ENCODE measurements at places on chromosomes 3 and 15.

DNA sequence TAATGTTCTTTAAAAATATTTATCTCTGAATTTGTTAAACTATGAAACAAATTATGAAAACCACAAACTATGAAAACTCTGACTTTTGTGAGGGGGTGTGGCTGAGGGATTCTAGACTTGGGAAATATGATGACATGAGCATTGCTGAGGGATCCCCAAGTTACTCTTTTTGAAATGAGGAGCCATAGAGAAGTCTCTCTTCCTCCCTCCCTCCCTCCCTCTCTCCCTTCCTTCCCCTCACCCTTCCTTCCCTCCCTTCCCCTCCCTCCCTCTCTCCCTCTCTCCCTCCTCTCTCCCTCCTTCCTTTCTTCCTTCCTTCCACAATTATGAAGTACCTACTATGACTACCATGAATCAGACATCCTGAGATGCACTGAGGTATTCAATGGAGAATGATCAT is 673.1 kb downstream of the ROBO1 start:
- DNase-seq: no peak

GRCh38 chr15:75214293-75215096 is 12.8 kb downstream of the C15orf39 start:
- no peak for DNase-seq

DNA sequence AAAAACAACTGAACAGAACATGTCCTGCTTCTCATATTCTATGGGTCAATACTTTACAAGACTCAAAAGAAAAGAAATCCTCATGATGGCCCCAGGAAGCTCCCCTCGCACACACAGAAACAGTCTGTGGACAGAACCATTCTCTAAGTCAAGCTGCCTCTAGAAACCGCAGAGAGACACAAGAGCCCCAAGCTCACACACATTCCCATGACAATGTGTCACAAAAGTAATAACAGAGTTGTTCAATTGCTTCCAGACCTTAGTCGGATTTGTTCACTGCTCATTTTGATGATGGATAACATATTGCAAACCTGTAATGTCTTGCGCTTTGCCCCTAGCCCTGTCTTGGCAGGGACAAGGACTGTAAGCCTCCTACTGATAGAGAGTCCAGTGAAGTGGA is 60.9 kb downstream of the UMPS start:
- no peak for DNase-seq

DNA sequence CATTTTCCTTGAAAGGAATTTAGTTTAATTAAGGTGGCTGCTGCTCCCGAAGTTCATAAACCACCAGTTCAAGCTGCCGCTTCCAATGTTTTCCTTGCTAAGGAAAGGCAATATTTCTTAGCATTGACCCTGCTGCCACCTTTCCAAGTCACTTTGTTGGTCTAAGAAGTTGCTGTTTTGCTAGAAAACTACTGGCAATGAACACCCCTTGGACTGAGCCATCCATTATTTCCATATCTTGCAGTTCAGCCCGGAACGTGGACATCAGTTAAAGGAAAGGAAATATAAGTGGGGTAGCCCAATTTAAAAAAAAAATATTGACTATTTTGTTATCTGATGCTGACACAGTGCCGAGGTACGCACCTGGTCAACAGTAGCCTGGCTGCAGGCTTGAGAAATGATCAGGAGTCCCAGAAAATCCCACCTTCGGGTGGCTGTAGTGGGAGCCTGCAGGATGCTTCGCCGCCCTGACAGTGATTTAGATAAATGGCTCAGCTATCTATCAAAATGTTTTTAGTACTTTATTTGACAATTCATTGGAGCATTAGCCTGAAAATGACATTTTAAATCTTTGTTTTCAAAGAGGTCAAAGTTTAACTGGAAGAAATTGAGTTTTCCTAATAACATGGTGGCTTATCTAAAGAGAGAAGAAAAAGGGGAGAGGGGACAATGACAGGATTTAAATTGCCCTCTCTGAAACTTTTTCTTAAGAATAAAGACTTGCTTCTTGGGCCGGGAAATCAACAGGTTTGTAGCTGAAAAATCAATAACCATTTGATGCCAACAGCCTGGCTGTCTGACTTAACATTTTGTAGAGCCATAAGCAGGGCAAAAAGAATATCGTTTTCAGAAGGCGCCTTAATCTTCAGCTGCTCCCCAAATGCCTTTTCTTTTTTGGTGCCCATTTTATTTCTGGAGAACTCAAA is 1.6 kb downstream of the RARB start:
- no peak for DNase-seq

- DNase-seq: no peak
Observed at GRCh38 chr3:196894557-196895295, 27.0 kb downstream of the SENP5 start.

- DNase-seq: no peak
Observed at GRCh38 chr3:151351219-151351618, 21.9 kb upstream of the P2RY13 start.

- no peak for DNase-seq
Observed at GRCh38 chr3:179452176-179452564, 900 bp upstream of the GNB4 start.

DNA sequence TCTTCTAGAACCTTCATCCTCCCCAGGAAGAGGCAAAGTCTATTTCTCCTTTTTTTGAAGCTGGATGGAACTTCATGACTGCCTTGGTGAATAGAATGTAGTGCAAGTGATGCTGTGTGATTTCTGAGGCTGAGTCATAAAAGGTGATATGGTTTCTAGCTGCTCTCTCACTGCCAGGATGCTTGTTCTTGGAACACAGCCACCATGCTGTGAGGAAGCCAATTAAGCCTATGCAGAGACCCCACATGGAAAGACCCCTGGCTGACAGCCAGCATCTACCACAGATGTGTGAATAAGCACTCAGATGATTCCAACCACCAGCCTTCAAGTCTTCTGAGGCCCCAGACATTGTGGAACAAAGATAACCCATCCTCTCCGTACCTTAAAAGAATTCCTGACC is 57.0 kb downstream of the ISL2 start:
- DNase-seq: no peak

DNA sequence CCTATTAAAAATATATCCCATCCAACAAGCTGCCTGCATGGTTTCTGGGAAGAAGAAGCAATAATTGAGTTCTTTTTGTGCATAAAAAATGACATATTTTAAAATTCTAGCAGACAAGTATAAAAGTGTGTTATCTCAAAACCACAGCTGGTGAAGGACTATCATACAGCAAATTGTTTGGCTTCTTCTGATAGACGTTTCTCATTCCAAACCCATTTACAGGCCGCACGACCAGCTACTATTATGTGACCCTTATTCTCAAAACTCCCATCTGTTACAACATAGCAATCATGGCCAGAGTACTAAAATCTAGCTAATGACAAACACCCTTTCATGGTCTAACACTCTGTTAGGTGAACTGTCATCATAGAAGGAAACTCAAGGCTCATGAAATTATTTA is 21.7 kb downstream of the ETFA start:
- DNase-seq: no peak

- DNase-seq: no peak
Observed at GRCh38 chr3:197592361-197593045, 36.7 kb upstream of the BDH1 start.

GRCh38 chr15:85423256-85423655 is 42.9 kb downstream of the AKAP13 start:
- DNase-seq: no peak

DNA sequence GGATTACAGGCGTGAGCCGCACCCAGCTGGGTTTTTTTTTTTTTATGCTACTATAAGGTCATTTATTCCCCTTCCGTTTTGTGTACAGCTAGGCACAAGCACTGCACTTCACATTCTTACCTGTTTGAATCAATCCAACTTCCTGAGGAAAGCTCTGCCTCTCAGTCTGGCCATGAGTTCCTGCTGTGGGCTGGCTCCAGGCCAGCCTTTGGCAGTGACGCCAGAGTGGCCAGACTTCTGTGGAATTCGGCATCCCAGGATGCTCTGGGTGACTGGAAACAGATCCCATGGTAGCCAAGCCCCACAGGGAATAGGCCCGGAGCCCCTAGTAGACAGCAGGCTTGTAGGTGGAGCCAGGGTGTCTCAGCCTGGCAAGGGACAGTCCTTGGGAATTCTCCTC is 21.5 kb upstream of the TIMP4 start:
- DNase-seq: no peak

DNA sequence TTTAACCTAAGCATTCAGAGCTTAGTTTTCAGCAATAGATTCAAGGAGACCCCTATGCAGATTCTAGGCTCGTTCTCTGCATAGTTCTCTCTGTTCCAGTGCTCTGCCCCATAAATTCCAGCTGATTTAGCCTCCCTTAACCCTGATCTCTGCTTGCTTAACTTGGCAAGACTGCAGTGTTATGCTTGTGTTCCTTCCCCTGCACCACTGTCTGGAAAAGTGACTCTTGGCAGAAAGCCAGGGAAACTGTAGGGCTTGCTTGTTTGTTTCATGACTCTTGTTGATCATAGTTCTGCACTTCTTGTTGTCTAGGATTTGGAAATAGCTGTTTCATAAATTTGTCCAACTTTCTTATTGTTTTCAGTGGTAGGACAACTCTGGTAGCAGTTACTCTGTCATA is 40.1 kb downstream of the ANAPC13 start:
- no peak for DNase-seq

DNA sequence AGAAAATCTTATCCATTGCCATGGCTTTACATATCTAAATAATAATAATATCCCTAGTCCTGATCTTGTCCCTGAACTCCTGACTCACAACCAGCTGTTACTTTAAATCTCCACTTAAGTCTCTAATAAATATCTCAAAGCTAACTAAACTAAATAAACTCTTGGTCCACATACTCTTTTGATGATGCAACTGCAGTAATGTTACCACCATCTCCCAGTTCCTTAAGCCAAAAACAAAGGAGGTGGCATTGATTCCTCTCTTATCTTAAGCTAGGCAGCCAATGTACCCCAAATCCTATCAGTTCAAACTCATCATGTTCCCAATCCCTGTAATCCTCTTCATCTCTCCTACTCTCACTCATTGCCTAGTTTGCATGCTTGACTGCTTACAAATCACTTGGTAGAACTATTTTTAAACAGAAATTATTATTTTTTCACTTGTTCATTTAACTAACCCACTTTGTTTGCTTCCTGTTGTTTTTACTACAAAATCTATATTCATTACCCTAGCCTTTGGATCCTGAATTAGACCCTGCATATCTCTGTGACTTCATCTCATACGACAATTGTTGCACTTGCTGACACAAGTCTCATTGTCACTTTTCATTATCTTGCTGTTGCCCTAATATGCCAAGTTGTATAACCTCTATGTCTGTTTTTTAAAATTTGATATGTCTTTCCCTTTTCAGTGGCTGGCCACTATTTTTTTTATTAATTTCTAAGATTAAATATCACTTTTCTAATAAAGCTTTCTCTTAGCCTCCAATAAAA is 462.2 kb downstream of the ZPLD1 start:
- DNase-seq: no peak

DNA sequence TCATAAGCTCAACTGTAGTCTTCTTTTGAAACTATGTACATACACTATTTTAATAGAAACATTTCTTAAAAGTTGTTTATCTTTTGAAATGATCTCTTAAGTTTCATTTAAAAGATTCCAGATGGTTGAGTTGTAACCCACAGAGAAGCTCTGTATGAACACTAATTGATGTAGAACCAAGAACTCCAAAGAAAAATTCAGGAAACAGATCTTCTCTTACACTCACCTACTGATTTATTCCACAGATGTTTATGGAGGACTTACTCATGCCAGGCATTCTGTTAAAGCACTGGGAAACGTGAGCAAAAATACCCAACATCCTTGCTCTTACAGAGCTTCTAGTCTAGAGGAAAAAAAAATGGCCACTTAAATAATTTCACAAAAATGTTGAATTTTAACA is 551.1 kb downstream of the NAALADL2 start:
- DNase-seq: no peak

DNA sequence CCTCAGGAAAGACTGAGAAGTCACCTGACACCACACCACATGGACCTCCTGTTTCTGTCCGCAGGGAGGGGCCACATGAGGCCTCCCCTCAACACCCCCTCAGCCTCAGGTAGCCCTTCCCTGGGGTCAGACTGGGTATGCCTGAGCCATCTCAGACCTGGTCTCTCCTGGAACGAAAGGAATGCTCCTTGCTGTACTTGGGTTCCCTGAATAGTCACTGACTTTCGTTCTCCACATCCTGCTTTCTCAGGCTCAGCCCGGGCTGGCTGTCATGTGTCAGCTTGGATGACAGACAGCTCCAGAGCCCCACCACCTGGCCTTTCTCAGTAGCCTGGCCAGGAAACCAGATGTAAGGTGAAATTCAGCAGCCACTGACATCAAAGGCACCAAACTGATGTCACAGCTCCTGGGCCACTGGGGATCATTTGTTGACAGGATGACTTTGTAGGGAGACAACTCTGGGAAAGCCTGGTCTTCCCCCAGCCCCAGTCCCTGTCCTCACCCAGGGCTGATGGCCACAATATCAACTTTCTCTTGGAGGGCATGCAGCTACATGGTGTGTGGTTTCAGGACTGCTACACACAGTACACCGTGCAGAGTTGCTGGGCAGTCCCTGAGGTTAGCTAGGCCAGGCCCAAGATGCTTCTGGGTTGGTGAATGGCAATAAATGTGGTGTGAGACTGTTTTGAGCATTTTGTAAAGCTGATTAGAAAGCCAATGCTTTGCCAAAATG is 141.4 kb upstream of the MRPS22 start:
- peak; percentile 73 for DNase-seq

DNA sequence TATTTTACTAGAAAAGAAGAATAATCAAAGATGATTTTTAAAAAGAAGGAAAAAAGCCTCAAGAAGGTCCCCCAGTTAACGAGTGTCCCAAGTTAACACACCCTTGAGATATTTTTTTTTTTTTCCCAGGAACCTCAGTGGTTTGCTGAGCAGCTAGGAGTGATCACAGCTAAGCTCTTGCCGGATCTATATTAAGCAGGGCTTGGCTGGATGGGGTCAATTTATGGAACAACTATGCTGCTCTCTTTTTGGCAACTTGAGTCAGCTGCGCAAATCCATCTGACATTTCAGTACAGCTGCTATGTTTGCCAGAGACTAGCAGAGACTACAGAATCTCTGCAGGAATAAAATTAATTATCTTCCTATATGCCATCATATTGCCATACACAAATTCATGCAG is at the start of gene LMOD3:
Gene LMOD3, minus strand, starts transcription at position 193 of the 400 bp plus-strand sequence. CDS start 209 bp downstream, outside the sequence.
- DNase-seq: no peak

DNA sequence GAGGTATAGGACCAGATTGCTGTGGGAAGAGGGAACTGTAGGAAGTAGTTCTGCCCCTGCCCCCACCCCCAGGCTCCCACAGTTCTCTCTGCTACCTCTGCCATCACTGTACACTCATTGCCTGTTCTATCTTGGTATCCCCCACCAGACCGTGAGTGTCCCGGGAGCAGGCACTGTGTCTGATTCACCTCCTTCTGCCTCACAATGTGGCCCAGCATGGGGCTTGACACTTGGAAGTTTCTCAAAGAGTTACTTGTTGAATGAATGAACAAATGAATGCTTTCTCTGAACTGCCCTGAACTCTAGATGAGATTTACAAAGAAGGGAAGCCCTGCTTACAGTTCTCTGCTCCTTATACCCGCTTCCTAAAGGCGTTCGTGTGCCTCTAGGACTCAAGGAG is 27.1 kb upstream of the PIK3CB start:
- DNase-seq: peak; percentile 38

- no peak for DNase-seq
Observed at GRCh38 chr15:66912001-66912400, 153.4 kb upstream of the SMAD3 start.

GRCh38 chr3:98800401-98800800 is 37.3 kb downstream of the ST3GAL6 start:
- DNase-seq: no peak
